CD8-positive, alpha-beta memory T cell (primary cell): ENCODE measurements at places on chromosomes 16 and 17. TPM values are rescaled to one million over a fixed set of nuclear protein-coding genes. Genes with fewer than 3 reads are reported as not detected.
A peak's percentile ranks its signal among the peaks of the same experiment; 100 is the strongest.

The RABEP2 gene
- 21.7 TPM for total RNA-seq

The TAT gene
- total RNA-seq = not detected

The CSH2 gene
- not detected for total RNA-seq

The NUBP2 gene
- 82.8 TPM for total RNA-seq

The ADAD2 gene
- total RNA-seq = 0.40 TPM

The SMIM5 gene
- 0.20 TPM for total RNA-seq

The PRSS33 gene
- total RNA-seq = 0.15 TPM

The NXPH3 gene
- 0.31 TPM for total RNA-seq

The AANAT gene
- not detected for total RNA-seq

The TMEM238L gene
- not detected for total RNA-seq

GRCh38 chr17:7208027-7208571, 11.5 kb downstream of the DLG4 start:
- no peaks in the 10 kb centered on the region for H3K27me3 ChIP-seq
- no peak overlapping the region for H3K27ac ChIP-seq
- H3K4me3 ChIP-seq = no peak overlapping the region
- no peak for DNase-seq

DNA sequence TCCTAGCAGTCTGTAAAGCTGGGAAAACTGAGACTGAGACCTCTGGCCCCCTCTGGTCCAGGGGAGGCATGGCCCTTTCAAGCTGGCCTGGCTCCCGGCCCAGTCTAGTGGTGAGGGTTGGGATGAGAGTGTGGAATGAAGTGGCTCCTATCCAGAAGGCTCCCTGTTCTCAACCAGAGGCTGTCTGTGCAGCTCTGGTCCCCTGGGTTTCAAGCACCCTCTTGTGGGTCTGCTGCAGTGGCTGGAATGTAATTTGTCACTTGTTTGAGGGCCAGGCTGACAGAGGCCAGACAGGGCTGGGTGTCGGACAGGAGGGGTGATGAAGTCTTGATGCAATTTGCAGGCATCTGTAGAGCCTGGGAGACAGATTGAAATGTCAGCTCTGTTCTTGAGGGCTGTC, 22.1 kb upstream of the PHF12 start:
- no peak overlapping the region for H3K27ac ChIP-seq
- no peak overlapping the region for H3K4me3 ChIP-seq
- H3K36me3 ChIP-seq = no peaks in the 10 kb centered on the region
- H3K27me3 ChIP-seq = no peaks in the 10 kb centered on the region
- no peak for DNase-seq
- H3K4me1 ChIP-seq = no peaks in the 10 kb centered on the region

DNA sequence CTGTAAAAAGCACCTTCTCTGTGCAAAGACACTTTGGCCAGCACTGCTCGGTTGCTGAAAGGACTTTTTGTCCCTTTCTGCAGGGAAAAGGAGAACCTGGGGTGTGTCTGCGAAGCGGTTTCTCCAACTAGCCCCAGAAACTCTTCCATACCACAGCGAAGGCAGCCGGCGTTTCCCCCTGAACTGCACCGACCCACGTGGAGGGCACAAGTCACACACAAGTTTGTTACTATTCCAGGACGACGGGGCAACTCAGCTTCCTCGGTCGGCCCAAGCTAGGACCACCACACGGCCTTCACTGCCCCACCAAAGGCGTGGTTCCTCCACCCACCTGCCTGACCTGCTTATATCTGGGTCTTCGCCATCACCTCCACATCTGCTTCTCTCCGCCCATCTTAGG, 1.9 kb downstream of the RTN4RL1 start:
- H3K36me3 ChIP-seq = no peaks in the 10 kb centered on the region
- DNase-seq = no peak
- H3K27ac ChIP-seq = no peak overlapping the region
- peaks cover 16% of the 10 kb centered on the region for H3K27me3 ChIP-seq
- peaks cover 22% of the 10 kb centered on the region for H3K4me1 ChIP-seq
- H3K4me3 ChIP-seq = no peak overlapping the region

DNA sequence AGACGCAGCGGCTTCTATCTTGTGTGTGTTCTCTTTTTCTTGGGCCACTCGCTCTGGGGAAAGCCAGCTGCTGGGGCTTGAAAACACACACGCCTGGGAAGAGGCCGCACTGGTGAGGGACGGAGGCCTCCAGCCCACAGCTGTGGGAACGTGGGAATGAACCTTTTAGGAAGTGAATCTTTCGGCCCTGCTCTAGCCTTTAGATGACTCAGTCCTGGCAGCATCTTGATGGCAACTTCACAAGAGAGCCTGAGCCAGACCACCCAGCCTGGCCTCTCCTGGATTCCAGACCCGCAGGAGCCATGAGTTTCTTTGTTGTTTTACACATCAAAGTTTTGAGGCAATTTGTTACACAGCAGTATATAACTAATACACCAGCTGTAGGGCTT, 2.2 kb upstream of the PDPK1 start:
- peaks cover 27% of the 10 kb centered on the region for H3K4me1 ChIP-seq
- H3K36me3 ChIP-seq = no peaks in the 10 kb centered on the region
- H3K4me3 ChIP-seq = no peak overlapping the region
- H3K27me3 ChIP-seq = no peaks in the 10 kb centered on the region
- no peak for DNase-seq

DNA sequence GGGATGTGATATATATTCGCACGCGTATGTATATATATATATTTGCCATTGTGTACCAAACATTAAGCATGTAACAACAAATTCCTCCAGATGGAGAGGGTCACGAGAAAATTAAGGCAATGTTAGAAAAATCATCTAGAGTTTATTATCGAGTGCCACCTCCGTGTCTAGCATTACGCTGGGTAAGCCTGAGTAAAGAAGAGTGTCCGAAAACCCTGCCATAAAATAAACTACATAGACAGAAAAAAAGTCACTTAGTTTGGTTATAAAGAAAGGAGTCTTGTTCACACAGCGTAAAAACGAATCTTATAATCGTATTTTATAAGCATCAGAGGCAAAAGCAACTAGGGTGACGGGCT, 644 bp upstream of the RHOT1 start:
- no peaks in the 10 kb centered on the region for H3K27me3 ChIP-seq
- peak overlapping the region; percentile 75 for H3K27ac ChIP-seq
- no peaks in the 10 kb centered on the region for H3K36me3 ChIP-seq
- peaks cover 32% of the 10 kb centered on the region for H3K4me1 ChIP-seq
- H3K4me3 ChIP-seq = peak overlapping the region; percentile 69
- DNase-seq = no peak

DNA sequence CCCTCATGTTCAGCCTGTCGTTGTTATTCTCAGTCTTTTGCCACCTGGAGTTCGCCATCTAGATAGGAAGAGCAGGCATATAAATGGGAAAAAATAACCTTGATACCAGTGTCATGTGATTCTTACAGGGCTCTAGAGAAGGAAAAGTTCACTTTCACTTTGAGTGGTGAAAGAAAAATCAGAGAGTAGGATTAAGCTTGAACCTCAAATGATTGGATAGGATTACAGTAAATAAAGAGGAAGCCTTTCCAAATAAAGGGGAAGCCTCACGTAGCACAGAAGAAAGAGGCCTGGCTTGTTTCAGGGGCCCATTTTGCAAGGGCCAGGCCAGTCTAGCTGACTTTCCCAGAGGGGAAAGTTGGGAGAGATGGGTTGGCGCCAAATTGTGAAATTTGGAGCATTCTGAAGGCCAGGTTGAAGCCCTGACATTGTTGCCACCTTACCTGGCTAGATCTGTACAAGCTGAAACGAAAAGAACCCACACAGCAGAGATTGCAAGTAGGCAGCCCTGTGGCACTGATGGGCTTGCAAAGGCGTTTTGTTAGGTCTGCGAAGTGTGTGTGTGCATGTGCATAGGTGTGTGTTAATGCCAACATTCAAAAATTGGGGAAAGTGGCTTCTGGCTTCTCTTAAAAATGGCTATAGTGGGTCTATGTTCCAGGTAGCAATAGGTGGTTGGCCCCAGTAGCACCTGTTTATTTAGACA, 38.8 kb downstream of the TMC6 start:
- no peak for DNase-seq
- no peak overlapping the region for H3K4me3 ChIP-seq
- no peak overlapping the region for H3K27ac ChIP-seq

GRCh38 chr17:67534941-67535340, 157.9 kb downstream of the PITPNC1 start:
- no peak overlapping the region for H3K4me3 ChIP-seq
- H3K27ac ChIP-seq = no peak overlapping the region
- no peak for DNase-seq
- no peaks in the 10 kb centered on the region for H3K27me3 ChIP-seq
- no peaks in the 10 kb centered on the region for H3K4me1 ChIP-seq
- H3K36me3 ChIP-seq = no peaks in the 10 kb centered on the region

DNA sequence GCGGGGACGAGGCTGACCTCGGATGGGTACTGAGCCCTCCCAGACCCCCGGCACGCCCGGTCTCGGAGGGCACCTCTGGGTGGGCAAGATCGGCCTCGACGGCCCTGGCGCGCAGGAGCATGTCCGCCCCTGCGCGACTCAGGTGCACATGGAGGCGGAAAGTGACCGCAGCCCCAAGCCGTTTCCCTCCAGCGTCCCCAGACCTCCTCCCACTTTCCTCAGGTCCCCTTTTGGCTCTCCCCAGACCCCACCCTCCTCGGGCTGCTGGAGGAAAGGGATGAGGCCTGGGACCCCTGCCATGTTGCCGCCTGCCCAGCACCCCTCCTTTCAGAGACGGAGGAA, 10.0 kb downstream of the RPL19 start:
- peaks cover 2% of the 10 kb centered on the region for H3K36me3 ChIP-seq
- DNase-seq = no peak
- H3K4me1 ChIP-seq = peaks cover 25% of the 10 kb centered on the region
- H3K27ac ChIP-seq = no peak overlapping the region
- peak overlapping the region; percentile 28 for H3K4me3 ChIP-seq

DNA sequence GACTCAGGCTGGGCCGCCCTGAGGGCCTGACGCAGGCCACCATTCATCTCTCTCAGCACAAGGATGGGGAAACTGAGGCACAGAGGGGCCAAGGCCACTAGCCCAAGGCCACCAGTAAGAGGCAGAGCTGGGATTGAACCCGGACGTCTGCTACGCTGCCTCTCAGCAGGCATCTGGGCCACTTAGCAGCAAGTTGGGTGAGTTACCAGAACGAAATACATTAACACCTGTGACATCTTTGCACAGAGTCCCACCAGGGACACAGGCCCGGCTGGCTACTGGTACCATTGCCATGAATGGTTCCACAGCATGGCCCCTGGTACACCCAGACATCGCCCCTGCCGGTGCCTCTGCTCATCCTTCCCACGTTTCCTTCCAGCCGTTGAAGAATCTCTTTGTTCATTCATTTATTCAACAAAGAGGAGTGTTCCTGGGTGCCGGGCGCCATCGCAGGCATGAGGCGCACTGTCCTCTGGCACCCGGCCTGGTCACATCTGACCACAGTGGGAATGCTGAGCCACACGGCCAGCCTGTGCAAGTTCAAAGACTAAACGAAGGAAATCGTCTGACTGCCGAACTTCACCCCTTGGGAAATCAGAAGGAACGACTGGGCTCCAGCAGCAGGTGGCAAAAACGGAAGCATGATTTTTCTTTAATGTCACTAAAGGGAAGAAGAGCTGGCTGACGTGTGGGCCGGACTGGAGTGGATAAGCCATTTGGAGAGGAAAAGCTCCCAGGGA, 7.4 kb upstream of the ZNF469 start:
- H3K27me3 ChIP-seq = no peaks in the 10 kb centered on the region
- no peaks in the 10 kb centered on the region for H3K36me3 ChIP-seq
- no peak for DNase-seq
- H3K27ac ChIP-seq = no peak overlapping the region
- H3K4me3 ChIP-seq = no peak overlapping the region

GRCh38 chr17:51676691-51677487, 416.5 kb downstream of the UTP18 start:
- H3K27ac ChIP-seq = no peak overlapping the region
- H3K4me3 ChIP-seq = no peak overlapping the region
- no peaks in the 10 kb centered on the region for H3K27me3 ChIP-seq
- H3K4me1 ChIP-seq = no peaks in the 10 kb centered on the region
- no peaks in the 10 kb centered on the region for H3K36me3 ChIP-seq

DNA sequence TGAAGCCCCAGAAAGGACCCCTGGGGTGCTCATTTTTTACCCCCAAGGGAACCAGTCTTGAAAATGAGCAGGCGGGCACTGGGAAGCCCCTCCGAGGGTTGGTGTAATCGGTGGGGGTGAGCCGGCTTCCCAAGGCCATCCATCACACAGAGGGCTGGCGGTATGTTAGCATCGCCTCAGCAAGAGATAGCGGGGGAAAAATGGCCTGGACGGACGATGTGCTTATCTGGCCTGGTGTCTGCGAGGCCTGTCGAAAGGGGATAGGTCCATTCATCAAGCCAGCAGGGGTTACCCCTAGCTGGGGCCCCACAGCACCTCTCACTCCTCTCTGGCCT, 188.9 kb downstream of the IRF8 start:
- DNase-seq = no peak
- H3K27me3 ChIP-seq = no peaks in the 10 kb centered on the region
- H3K36me3 ChIP-seq = no peaks in the 10 kb centered on the region
- no peak overlapping the region for H3K4me3 ChIP-seq
- H3K27ac ChIP-seq = no peak overlapping the region
- H3K4me1 ChIP-seq = no peaks in the 10 kb centered on the region

- no peak overlapping the region for H3K4me3 ChIP-seq
- H3K27me3 ChIP-seq = peaks cover 4% of the 10 kb centered on the region
- no peaks in the 10 kb centered on the region for H3K36me3 ChIP-seq
- H3K4me1 ChIP-seq = no peaks in the 10 kb centered on the region
- H3K27ac ChIP-seq = no peak overlapping the region
These were observed 1.0 kb upstream of the AIPL1 start for GRCh38 chr17:6435968-6436367.

DNA sequence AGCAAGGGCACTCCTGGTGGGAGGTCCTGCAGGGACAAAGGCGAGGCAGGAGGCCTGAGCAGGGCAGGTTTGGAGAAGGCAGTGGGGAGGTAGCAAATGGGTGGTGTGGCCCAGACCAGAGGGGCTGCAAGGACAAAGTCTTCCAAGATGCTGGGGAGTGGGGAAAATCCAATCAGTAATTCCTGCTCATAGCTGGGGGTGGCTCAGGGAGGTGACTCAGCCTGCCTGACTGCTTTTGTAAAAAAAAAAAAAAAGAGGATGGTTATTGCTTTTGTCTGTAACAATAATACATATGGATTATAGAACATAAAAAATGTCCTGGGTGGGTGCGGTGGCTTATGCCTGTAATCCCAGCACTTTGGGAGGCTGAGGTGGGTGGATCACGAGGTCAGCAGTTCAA, 5.2 kb downstream of the IL34 start:
- H3K4me1 ChIP-seq = peaks cover 5% of the 10 kb centered on the region
- no peaks in the 10 kb centered on the region for H3K27me3 ChIP-seq
- H3K36me3 ChIP-seq = no peaks in the 10 kb centered on the region
- no peak for DNase-seq
- no peak overlapping the region for H3K27ac ChIP-seq
- no peak overlapping the region for H3K4me3 ChIP-seq

DNA sequence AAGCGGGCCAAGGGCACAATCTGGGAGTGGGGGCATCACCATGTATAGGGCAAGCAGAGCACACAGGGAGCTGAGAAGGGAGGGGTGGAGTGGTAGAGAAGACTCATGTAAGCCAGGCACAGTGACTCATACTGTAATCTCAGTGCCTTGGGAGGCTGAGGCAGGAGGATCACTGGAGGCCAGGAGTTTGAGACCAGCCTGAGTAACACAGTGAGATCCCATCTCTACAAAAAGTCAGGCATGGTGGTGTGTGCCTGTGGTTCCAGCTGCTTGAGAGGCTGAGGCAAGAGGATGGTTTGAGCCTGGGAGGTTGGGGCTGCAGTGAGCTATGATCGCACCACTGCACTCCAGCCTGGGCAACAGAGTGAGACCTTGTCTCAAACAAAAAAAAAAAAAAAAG, 40.8 kb downstream of the ARHGAP27 start:
- H3K4me3 ChIP-seq = no peak overlapping the region
- peaks cover 6% of the 10 kb centered on the region for H3K4me1 ChIP-seq
- no peaks in the 10 kb centered on the region for H3K27me3 ChIP-seq
- no peak for DNase-seq
- no peak overlapping the region for H3K27ac ChIP-seq
- peaks cover 12% of the 10 kb centered on the region for H3K36me3 ChIP-seq
